ENCODE measurements at places on chromosomes 5 and 9.

- no peak for DNase-seq
Observed at GRCh38 chr5:157902449-157903116, 43.6 kb upstream of the CLINT1 start.

DNA sequence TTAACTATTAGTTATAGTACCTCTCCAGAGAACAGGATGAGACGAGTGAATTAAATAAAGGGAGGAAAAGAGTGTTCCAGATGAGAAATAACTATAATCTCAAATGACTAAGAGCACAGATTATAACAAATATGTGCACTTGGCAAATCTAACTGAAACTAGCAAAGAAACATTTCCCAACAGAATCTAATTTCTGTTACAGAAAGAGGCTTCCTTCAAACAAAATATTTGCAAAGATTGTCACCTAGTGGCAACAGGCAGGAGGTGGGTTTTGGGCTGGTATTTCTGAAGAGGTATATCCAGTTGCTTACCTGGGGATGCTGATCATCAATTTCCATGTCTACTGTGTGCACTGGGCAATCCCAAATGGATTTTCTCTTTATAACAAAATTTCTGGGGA, 5.6 kb upstream of the SPDL1 start:
- DNase-seq: peak; percentile 7

DNA sequence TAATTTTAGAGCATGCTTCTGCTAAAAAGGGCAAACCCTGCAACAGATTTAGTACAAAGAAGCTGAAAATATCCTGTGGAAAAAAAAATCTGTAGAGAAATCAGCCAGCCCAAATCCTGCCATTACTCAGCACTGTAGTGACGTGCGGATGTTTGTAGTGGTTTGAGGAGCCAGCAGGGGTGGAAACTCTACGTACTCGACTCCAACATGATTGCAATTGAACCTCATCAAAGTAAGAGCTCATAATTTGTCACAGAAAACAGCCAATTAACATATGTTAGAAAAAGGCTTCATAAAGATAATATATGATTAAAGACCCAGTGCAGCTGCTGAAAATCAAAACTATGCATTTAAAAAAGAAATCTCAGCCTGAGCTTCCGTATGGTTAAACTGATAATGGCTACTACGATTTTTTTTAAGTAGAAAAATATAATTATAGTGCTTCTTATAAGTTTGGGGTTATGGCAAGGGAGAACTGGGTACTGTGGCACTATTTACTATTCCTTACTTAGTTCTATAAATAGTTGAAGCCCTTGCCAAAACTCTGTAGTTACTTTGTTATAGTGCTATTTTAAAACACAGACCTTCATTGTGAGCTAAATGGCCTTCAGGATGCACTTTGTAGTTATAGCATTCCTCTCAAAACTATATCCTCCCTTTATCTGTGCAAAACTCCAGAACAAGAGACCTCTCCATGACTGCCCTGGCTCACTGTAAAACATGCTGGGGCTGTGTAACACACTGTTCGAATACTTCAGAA, 49.4 kb downstream of the MEF2C start:
- DNase-seq: no peak

- peak; percentile 69 for DNase-seq
Observed at GRCh38 chr5:14270209-14270702, 127.1 kb downstream of the TRIO start.

GRCh38 chr5:79876456-79876855, 114.6 kb downstream of the MTX3 start:
- DNase-seq: no peak

- no peak for DNase-seq
Observed at GRCh38 chr5:146461319-146461718, 14.2 kb downstream of the TCERG1 start.

DNA sequence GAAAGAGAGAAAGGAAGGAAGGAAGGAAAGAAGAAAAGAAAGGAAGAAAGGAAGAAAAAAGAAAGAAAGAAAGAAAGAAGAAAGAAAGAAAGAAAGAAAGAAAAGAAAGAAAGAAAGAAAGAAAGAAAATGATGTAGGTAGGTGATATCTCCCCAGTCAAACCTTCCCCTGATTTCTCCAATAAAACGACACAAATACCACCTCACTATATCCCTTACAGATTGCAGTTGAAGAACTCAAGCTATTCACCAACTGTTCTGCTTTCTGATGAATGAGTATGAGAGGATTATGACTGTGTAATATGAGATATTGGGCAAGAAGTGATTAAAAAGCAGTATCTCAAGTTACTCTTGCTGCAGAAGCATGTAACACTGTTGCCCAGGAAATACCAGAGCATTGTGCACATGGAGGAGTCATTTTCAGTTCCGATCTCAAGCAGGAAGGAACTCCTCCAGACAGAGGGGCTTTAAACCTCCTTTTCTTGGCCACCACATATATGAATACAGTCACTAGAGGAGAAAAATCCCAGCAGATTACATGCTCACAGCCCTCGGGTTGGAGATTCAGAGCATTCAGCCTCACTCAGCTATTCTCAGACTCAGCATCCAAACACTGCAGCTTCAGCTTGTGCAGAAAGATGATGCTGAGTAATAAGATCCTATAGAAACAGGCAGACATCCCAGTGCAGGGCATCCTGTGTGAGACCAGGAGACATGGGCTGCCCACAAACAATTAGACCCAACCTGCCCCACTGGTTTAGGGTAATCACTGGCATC, 61.4 kb downstream of the UGCG start:
- DNase-seq: peak; percentile 31

DNA sequence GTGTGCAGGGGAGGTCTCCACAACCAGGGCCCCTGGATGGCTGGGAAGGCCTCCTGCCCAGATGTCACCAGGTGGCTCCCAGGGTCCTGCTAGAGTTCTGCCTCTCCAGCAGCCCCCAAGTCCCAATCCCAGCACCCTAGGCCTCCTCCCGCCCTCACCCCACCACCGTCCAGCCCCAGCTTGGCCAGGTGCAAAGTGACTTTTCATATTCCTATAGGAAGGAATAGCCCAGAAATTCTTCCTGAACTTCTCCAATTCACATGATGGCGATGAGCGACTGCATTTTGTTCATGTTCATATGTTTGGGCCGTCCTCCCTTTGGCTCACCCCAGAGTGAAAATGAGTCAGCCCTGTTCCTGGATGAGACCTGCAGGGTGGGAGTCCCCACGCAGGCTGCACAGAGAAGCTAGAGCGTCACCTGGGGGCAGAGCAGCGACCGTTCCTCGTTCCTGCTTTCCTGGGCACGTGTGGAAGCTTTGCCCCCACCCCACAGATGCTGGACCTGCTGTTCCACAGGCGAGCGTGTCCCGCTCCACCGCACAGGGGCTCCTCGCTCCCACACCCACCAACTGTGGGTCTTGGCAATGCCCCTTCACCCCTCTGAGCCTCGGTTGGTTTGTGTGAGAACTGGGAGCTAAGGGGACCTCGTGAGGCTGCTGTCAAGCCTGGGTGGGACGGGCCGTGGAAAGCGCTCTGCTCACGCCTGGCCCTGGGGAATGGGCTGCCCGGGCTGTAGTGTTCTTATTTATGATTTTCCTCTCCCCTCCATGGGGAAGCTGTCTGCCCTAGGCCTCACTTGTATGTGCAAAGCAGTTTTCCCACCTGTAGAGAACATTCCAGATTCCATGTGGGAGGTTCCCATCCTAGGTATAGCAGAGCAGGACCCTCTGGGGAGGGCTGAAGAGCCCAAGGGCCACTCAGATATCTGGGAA, 6.9 kb downstream of the MRPS2 start:
- DNase-seq: no peak

DNA sequence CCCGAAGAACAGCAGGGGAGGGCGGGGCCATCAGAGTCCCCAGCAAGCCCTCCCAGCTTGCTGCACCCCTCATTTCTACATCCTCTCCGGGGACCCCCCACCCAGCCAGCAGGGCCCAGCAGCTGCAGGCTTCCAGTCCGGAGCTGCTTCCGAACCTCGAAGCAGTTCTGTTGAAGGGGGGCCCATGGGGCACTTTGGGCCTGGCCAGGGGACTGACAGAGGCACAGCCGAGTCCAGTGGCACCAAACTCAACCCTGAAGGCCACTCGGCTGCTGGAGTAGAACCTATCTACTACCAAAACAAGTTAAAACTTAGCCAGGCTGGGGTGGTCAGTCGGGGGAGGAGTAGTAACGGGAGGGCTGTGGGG, 8.1 kb upstream of the CCDC187 start:
- no peak for DNase-seq

Measured in iPS-NIHi11 (cell line).